ENCODE measurements at places on chromosomes 4 and X.

DNA sequence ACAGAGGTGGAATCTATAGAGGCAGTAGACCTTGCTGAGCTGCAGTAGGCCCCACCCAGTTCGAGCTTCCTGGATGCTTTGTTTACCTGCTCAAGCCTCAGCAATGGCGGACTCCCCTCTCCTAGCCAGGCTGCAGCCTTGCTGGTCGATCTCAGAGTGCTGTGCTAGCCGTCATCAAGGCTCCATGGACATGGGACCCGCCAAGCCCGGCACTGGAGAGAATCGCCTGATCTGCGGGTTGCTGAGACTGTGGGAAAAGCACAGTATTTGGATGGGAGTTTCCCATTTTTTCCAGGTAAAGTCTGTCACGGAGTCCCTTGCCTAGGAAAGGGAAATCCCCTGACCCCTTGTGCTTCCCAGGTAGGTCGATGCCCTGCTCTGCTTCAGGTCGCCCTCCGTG lies 124.8 kb upstream of the KLF8 start:
- ATAC-seq: no peak

GRCh38 chrX:155962906-155963305 lies 34.6 kb upstream of the IL9R start:
- no peak for ATAC-seq

DNA sequence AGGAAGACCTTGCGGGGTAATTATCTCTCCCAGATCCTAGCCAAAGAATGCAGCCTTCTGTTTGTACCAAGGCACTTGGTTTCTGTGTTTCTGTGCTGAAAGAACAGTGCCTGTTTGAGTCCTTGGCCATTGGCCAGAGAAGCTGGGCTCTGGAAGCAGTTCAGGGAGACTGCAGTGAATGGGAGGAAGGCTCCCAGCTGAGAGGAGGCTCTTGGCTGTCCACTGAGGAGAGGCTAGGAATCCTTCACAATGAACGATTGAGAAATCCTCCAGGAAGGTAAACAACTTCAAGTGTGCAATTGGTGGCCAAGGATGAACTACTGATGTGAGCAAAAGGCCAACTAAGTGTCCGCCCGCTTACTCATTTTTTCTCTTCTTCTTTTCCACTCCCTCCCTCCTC lies 61.3 kb downstream of the HS3ST1 start:
- ATAC-seq: no peak

GRCh38 chrX:15714529-15714928 lies 23.5 kb upstream of the CA5B start:
- ATAC-seq: no peak

DNA sequence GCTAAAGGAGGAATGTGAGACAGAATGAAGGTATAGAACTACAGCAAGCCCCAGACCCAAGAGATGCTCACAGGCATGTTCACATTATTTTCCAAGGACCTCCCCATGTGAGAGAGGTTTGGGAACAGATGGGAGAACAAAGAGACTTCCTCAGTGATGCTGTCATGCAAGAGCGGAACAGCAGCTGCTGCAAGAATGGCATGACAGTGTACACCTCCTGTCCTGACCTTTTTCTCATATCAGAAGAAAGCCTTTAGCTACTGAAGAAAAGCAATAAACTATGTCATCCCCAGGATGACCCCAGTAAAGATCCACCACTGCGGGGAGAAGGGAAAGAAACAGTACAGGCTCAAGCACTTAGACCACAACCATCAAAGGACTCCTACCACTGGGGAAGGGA lies 7.2 kb downstream of the PRDM5 start:
- ATAC-seq: no peak

DNA sequence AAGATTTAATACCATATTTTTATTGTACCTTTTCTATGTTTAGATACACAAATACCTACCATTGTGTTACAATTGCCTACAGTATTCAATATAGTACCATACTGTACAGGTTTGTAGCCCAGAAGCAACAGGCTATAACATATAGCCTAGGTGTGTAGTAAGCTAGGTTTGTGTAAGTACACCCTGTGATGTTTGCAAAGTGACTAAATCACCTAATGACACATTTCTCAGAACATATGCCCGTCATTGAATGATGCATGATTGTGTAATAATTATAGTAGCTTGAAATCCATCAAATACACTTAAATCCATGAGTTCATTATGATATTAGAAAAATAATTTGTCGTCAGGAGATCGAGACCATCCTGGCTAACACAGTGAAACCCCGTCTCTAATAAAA lies 30.8 kb downstream of the GAB3 start:
- ATAC-seq: peak; percentile 56

DNA sequence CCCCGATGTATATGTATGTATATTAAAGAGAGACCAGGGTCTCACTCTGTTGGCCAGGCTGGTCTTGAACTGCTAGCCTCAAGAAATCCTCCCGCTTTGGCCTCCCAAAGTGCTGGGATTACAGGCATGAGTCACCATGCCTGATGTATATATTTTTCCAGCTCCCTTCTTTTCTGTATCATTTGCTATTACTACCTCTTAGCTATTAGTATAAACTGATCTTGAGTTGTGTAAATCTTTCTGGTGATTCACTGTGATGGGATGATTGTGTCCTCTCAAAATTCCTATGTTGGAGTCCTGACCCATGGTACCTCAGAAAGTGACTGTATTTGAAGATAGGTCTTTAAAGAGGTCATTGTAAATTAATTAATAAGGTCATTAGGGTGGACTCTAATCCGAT lies 53.1 kb downstream of the HPRT1 start:
- no peak for ATAC-seq

DNA sequence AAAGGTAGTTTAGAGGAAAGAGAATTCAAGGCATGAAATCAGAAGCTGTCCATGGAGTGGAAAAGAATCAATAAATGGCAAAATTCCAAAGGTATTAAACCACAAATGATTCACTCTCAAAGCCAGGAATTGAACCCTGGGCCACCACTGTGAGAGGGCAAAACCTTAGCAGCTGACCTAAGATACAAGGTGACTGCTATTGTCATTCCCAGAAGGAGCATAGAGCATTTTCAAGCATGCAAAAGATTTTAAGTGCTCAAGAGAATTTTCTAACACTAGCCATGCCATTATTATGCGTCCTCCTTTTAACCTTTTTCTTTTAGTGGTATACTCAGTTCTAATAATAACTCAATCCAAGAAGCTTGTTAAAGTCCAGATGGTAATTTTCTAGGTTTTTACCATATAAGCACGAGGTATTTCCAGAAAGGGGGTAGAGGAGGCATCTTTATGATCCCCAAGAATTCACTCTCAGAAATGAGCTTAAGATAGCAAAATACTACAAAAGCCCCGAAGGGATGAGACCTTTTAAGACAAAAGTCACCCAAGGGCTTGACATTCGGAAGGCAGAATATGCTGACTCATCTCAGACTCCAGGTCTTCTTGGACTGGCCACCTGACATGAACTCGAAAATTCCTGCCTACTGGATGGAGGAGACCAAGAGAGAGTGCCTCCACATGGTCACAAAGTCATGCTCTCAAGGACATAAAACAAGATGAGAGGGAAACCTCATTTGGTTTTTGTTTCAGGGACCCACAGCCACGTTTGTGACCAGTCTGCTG lies 13.8 kb upstream of the PAGE5 start:
- ATAC-seq: no peak

GRCh38 chr4:47598320-47598719 lies 113.2 kb downstream of the ATP10D start:
- no peak for ATAC-seq

DNA sequence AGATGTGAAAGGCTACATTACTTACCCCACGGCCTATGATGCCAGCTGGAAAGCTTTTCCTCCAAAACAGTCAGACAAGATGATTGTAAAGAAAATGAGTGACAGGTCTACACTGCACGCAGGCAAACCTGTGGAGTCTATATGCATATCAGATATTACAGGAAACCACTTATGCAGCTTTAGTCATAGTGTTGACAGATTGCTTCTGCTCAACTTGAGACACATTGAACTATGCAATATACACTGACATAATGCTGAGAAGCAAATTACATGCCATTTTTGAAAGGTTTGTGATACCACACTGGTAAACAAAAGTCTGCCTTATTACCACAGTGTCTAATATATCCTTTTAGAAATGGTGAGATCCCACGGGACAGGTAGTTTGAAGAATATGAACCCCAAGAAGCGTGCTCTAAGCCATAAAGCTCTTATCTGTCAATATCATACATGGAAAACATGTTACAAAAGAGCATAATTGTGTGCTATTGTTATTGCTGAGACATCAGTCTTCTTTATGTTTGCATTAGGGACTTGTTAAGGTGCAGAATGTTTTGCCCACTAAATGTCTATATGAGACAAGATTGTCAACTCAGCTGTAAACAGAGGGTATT lies 1835.8 kb upstream of the TENM3 start:
- no peak for ATAC-seq

GRCh38 chr4:105895583-105896460 lies 551 bp downstream of the NPNT start:
- ATAC-seq: no peak

- no peak for ATAC-seq
Observed at GRCh38 chr4:10066206-10066605, 44.9 kb upstream of the SLC2A9 start.

DNA sequence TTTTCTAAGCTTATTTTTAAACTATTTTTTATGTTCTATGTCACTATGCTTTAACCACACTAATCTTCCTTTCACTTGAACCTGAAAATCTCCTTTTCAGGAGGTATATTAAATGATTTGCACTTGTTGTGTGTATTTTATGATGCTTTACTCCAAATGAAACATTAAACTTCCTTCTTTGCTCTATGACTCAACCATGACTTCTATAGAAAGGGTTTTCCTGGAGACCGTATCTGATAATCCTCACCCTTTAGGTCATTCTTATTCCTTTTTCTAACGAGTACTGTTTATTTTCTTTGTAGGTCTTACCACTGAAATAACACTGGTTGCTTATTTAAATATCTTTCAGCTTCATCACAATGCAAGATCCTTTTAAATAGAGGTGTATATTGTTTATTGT lies 1163.2 kb downstream of the PCDH18 start:
- ATAC-seq: no peak

DNA sequence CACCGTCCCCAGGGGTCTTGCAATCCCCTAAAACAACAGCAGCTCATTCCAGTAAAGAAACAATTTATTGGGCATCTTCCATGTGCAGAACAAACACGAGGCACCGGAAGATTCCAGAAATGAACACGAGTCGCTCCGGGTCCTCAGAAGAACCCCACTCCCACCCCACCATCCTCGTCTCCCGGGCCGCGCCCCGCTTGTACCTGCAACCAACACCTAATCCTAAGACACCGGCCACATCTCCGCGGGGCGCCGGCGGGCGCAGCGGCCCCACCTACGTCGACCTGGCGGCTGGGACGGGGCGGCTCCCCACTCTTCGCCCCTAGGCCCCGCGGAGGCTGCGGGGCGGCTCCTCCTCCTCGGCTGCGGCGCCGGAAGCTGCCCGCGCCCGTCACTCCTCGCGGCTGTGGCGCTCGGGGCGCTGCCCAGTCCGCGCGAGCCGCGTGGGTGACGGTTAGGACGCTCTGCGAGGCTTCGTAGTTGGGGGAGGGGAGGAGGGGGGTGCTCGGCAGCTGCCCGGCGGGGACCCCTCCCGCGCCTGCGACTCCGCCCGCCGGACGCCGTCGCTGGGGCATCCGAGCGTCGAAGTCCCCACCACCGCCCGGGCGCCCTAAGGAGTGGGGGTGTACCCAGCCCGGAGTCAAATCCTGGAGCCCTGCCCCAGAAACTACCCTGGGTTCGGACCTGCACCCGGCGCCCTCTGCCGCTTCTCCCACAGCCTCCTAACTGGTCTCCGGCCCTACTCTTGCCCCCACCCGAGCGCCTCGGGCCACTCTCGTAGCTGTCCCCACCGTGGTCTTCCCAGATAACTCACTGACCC lies at the start of gene CCDC158:
Gene CCDC158 (minus strand): TSS at position 380 of the 820 bp plus-strand sequence. CDS start 17,934 bp downstream, outside the sequence.
- ATAC-seq: peak; percentile 46

DNA sequence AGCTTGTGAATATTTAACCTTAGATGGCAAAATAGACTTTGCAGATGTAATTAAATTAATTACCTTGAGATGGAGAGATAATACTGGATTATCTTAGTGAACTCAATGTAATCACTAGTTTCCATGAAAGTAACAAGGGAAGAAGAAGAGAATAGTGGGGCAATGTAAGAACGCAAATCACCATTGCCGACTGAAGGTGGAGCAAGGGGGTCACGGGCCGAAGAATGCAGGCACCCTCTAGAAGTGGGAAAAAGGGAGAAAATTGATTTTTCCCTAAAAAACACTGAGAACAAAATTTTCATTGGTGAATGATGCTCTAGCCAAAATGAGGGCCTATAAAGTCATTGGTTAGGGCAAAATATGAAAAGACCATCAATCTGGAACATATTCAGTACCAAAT lies 375.6 kb upstream of the EPHA5 start:
- ATAC-seq: no peak

GRCh38 chr4:56330691-56331090 lies 56.6 kb downstream of the AASDH start:
- no peak for ATAC-seq

- peak; percentile 15 for ATAC-seq
Observed at GRCh38 chrX:46574774-46575381, 1.3 kb downstream of the CHST7 start.

DNA sequence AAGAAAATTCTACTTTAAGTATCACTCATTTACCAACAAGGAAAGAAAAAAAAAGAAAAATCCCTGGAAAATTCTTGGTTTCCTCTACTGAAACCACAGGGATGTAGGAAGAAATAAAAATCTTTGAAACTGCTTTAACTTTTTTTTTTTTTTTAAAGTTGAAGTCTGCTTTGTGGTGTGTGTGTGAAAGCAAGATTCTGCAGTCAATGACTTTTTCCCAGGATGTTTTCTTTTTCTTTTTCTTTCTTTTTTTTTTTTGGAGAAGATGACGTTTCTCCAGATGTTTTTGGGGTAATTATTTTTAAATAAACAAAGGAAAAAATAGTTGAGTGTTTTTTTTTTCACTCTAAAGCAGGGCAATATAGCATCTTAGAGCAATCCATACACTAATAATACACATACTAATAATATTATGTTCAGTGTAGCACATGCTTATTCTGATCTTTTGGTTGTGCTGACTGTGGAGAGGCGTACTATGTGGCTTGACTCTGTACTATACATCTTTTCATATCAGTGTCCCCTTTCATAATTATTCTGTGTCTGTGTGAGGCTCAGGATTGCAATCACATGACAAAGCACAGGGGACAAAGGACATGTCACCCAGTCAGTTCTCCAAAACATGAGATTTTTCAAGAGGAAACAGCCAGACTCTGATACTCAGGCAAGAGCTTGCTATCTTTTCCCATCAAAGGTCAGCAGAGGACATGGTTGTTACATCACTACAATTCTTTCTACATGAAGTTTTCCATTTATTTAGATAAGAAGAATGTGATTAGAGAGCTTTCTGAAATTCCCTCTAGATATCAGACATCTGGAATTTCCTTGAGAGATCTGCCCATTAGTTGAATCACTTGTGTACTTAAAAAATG lies 111.0 kb downstream of the PDE5A start:
- no peak for ATAC-seq

- no peak for ATAC-seq
Observed at GRCh38 chr4:18075823-18076433, 54.4 kb upstream of the LCORL start.

Data from activated T-helper 17 cell treated with anti-CD3 and anti-CD28 coated beads, Interleukin-2, amount 50 U/mL, for 72 hours (primary cell).